ENCODE measurements at places on chromosomes 6 and 20. TPM values are rescaled to one million over a fixed set of nuclear protein-coding genes. Genes with fewer than 3 reads are reported as not detected.

DNA sequence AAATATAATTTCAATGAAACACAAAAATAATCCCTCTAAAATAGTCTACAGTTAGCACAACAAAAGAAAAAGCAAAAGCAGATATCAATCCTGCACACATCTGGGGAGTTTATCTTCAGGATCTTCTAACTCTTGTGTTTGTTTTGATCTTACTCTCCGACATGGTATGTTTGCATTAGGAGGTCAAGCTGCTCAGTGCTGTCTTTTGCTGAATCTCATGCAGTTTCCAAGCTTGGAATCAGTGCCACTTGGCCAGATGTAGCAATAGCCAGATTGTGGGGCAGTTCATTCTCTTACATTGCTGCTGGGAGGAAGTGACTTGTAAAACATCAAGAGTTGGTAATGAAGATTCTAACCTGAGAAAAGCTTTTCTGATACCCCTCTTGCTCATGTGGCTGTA, 29.5 kb downstream of the RIOK1 start:
- no peak overlapping the region for H3K27ac ChIP-seq
- H3K4me3 ChIP-seq, result no peak overlapping the region
- H3K27me3 ChIP-seq, result no peaks in the 10 kb centered on the region
- DNase-seq, result no peak
- peaks cover 10% of the 10 kb centered on the region for H3K36me3 ChIP-seq
- H3K4me1 ChIP-seq, result no peaks in the 10 kb centered on the region

GRCh38 chr6:63554782-63555181, 17.5 kb upstream of the LOC128125822 start:
- H3K27ac ChIP-seq, result no peak overlapping the region
- H3K4me3 ChIP-seq, result no peak overlapping the region
- H3K27me3 ChIP-seq, result no peaks in the 10 kb centered on the region
- no peaks in the 10 kb centered on the region for H3K36me3 ChIP-seq
- no peak for DNase-seq
- H3K4me1 ChIP-seq, result no peaks in the 10 kb centered on the region

DNA sequence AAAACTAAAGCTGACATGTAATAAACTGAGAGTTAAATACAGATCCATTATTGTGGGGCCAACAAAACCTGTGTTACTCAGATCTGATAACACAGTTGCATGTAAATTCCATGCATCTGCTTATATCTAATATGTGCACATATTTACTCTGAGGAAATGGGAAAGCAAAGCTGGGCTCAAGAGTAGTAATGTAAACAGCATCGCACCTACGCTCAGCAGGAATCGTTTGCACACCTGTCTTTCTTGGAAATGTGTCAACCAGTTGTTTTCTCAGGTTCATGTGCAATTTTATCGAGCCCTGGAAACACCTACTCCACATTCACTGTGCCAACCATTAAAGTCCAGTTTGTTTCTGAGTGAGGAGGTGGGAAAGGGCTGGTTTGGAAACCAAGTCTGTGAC, 80.3 kb upstream of the CNKSR3 start:
- no peaks in the 10 kb centered on the region for H3K36me3 ChIP-seq
- no peak overlapping the region for H3K27ac ChIP-seq
- no peak for DNase-seq
- H3K4me1 ChIP-seq, result no peaks in the 10 kb centered on the region
- H3K4me3 ChIP-seq, result no peak overlapping the region
- H3K27me3 ChIP-seq, result no peaks in the 10 kb centered on the region

DNA sequence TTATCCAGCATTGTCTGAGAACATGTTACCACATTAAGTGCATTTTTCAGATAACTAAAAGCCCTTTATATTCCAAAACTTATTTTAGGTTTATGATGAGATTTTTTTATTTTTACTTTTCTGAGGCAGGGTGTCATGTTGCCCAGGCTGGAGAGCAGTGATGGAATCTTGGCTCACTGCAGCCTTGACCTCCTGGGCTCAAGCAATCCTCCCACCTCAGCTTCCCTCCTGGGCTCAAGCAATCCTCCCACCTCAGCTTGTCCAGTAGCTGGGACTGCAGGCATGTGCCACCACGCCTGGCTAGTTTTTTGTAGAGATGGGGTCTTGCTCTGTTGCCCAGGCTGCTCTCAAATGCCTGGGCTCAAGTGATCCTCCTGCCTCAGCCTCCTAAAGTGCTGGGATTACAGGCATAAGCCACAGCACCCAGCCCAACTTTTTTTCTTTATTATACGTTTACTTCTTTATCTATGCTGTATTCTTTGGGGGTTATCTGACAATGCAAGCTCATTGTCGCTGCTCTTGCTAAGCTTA, 6.2 kb downstream of the DYNLT1 start:
- peaks cover 56% of the 10 kb centered on the region for H3K4me1 ChIP-seq
- no peak overlapping the region for H3K4me3 ChIP-seq
- peak overlapping the region; percentile 37 for H3K27ac ChIP-seq
- peaks cover 5% of the 10 kb centered on the region for H3K36me3 ChIP-seq
- DNase-seq, result no peak
- H3K27me3 ChIP-seq, result no peaks in the 10 kb centered on the region

DNA sequence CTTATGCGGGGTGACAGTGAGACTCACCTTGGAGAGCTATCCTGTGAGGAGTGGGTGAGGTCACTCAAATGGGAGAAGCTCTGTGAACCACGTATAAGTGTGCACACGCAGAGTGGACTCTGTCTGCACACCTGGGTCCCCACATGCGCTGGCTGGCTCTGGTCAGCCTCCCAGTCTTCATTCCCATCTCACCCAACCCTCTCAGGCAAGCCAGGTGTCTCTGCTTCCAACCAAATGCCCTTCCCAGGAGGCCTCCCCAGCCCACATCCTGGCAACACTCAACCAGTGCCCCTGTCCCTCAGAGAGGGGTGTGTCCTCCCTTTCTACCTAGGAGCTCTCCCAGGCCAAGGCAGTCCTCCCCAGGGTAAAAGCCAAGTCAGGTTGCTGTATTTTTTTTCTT, 8.0 kb upstream of the PI16 start:
- no peak overlapping the region for H3K4me3 ChIP-seq
- no peak for DNase-seq
- H3K27ac ChIP-seq, result no peak overlapping the region

- no peak overlapping the region for H3K27ac ChIP-seq
- no peaks in the 10 kb centered on the region for H3K27me3 ChIP-seq
- no peaks in the 10 kb centered on the region for H3K36me3 ChIP-seq
Observed at GRCh38 chr6:82348130-82348529, 15.5 kb upstream of the TPBG start.

DNA sequence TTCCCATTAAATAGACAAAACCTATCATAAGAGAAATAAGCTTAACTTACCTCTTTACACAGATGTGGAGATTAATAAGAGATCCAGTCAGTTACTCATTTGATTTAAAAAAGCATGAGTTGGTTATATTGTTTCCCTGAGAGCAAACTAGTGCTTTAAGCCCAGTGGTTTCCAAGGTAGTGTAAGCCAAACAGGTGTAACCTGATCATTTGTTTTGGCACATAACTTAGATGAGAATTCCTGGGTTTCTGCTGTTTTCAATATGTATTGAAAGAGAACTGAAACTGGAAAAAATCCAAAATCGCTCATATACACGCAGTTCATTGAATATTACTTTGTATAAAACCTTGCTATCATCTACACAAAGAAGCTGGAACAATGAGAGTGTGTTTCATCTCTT, 30.5 kb upstream of the SMIM8 start:
- H3K4me1 ChIP-seq, result no peaks in the 10 kb centered on the region
- H3K36me3 ChIP-seq, result no peaks in the 10 kb centered on the region
- H3K4me3 ChIP-seq, result no peak overlapping the region
- DNase-seq, result no peak
- H3K27ac ChIP-seq, result no peak overlapping the region

GRCh38 chr6:57265755-57266221, 43.7 kb upstream of the RAB23 start:
- H3K27me3 ChIP-seq, result no peaks in the 10 kb centered on the region
- no peak for DNase-seq
- no peaks in the 10 kb centered on the region for H3K36me3 ChIP-seq
- no peak overlapping the region for H3K27ac ChIP-seq

DNA sequence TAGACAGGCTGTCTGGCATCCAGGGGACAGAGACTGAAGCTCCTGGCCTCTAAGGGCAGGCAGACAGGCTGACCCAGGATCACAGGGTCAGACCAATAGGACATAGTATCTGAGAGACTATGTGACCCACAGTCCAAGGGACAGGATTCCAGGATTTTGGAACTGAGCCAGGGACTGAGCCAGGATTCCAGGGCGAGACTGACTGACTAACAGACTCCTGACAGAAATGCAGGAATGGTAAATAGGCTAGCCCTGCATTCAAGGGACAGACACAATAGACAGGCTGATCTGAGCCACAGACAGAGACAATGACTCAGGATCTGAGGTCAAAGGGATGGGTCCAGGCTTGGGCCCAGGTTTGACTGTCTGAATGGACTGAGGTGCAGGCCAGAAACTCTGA, 19.8 kb downstream of the XKR7 start:
- H3K27ac ChIP-seq, result no peak overlapping the region
- DNase-seq, result no peak
- no peaks in the 10 kb centered on the region for H3K27me3 ChIP-seq

DNA sequence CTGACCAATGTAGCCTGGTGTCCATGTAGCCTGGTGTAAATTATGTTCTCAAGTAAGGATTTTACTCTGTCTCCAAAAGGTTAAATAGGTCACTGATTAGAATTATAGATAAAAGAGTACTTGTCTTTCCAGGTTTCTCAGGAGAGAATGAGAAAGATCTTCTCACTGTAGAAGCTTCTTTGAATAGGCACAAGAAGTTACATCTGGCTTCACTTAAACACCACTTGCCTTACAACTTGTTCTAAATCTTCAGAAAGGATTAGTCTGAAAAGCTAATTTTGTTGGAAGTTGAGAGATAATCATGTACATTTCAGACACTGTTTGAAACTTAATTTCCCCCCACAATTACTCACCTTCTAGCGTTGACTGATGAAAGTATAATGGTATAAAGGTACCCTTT, 275.3 kb downstream of the FARS2 start:
- no peaks in the 10 kb centered on the region for H3K4me1 ChIP-seq
- no peaks in the 10 kb centered on the region for H3K36me3 ChIP-seq

- no peaks in the 10 kb centered on the region for H3K27me3 ChIP-seq
- H3K4me3 ChIP-seq, result no peak overlapping the region
- H3K27ac ChIP-seq, result no peak overlapping the region
- no peaks in the 10 kb centered on the region for H3K36me3 ChIP-seq
- DNase-seq, result no peak
Observed at GRCh38 chr6:167292301-167293087, 1.4 kb downstream of the UNC93A start.

- peaks cover 4% of the 10 kb centered on the region for H3K4me1 ChIP-seq
- no peaks in the 10 kb centered on the region for H3K27me3 ChIP-seq
- H3K4me3 ChIP-seq, result no peak overlapping the region
- DNase-seq, result no peak
Observed at GRCh38 chr6:125924169-125924568, 32.4 kb upstream of the HINT3 start.

- no peaks in the 10 kb centered on the region for H3K4me1 ChIP-seq
- H3K27me3 ChIP-seq, result no peaks in the 10 kb centered on the region
- no peak overlapping the region for H3K27ac ChIP-seq
- H3K36me3 ChIP-seq, result no peaks in the 10 kb centered on the region
Observed at GRCh38 chr6:170205126-170205525, 85.8 kb downstream of the DLL1 start.

DNA sequence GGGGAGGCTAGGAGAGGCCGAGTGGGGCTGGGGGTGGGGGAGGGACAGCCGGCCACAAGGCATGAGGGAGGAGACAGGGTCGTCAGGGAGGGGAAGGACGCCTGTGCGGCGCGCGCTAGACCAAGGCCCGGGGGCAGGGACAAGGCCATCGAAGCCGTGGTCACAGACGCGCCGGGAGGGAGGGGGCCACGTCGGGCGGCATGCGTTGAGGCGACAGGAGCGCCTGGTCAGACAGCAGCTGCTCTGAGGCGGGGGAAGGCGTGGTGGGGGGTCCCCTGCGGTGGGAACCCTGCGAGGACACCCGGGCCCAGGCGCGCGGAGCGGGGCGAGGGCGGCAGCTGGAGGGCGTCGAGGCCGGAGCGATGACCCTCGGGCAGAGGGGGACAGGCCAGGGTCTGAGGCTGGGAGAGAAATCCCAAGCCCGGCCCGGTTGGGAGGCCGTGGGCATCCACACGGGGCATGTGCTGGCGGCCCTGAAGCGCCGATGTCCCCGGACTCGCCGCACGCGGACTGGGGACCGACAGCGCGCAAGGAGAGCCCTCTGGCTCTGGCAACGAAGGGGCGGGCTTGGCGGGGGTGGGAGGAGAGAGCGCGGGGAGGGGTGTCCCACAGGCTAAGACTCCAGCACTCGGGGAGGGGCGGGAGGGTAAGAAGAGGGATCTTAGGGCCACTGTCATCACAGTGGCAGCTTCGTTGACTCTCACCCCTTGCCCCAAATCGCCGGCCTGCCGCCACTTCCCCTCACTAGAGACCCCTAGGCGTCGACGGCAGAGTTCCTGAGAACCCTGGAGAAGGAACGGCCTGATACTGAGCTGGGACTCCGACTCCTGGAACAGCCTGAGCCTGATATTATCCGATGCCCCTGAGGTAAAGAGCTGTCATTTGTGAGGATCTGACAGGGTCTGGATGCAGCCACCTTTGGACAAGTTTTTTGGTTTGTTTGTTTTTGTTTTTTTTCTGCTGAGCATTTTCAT, 5.0 kb downstream of the TMEM239 start:
- H3K27me3 ChIP-seq, result no peaks in the 10 kb centered on the region
- H3K36me3 ChIP-seq, result no peaks in the 10 kb centered on the region
- H3K27ac ChIP-seq, result no peak overlapping the region
- DNase-seq, result no peak

DNA sequence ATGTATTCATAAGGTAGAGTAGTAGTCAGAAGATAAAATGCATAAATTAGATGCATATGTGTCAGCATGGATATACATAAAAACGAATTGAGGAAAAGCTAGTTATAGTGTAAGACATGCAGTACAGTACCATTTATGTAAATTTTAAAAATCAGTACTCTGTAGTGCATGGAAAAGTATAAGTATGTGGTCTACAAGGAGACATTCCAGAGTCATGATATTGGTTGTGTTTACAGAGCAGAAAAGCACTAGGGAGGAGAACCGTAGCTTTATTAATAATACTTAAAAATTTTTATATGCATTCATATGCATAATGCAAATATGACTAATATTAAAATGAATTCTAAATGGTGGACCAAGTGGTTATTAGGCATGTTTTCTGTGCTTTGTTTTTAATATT, 220.0 kb downstream of the ZFAND3 start:
- H3K27me3 ChIP-seq, result no peaks in the 10 kb centered on the region

- no peaks in the 10 kb centered on the region for H3K4me1 ChIP-seq
- H3K27ac ChIP-seq, result no peak overlapping the region
- no peaks in the 10 kb centered on the region for H3K36me3 ChIP-seq
- no peak for DNase-seq
- H3K27me3 ChIP-seq, result peaks cover 3% of the 10 kb centered on the region
Observed at GRCh38 chr6:131862476-131862875, 54.7 kb downstream of the ENPP1 start.

- H3K27ac ChIP-seq, result no peak overlapping the region
- no peak overlapping the region for H3K4me3 ChIP-seq
- no peaks in the 10 kb centered on the region for H3K4me1 ChIP-seq
Observed at GRCh38 chr20:4569865-4570264, 151.8 kb upstream of the PRND start.

The DTNBP1 gene
- total RNA-seq, result 30.8 TPM

The C20orf96 gene
- total RNA-seq, result 5.7 TPM

The OPRM1 gene
- total RNA-seq, result not detected

The RAET1G gene
- total RNA-seq, result not detected

The DLK2 gene
- 0.38 TPM for total RNA-seq

The HSPA1L gene
- 4.7 TPM for total RNA-seq

The C4A gene
- 8.6 TPM for total RNA-seq

The SIRPB1 gene
- 4.6 TPM for total RNA-seq

The CMTR1 gene
- 70.0 TPM for total RNA-seq

The PRND gene
- total RNA-seq, result 0.12 TPM

The RNF182 gene
- not detected for total RNA-seq
